ENCODE measurements at places on chromosomes 4 and X. TPM values are rescaled to one million over a fixed set of nuclear protein-coding genes. Genes with fewer than 3 reads are reported as not detected.

DNA sequence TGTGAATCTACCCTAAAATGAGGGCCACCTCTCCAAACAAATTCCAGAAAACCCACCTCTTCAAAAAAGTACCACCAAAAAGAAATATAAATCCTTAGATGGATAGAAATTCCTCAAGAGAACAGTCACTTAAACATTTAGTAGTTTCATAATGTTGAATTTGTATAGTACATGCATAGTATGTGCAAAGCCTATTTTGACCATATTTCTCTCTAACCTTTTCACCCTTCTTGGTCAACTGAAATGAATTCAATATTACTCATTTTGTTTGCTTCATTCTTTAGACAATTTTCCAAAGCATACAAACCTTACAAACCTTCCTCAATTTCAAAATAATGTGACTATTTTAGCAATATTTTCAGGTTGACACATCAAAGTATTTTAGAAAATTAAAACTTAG, 4.1 kb downstream of the RHOXF1 start:
- no peaks in the 10 kb centered on the region for H3K27me3 ChIP-seq
- no peak overlapping the region for H3K4me3 ChIP-seq
- no peak overlapping the region for H3K27ac ChIP-seq
- H3K4me1 ChIP-seq, result no peaks in the 10 kb centered on the region
- H3K36me3 ChIP-seq, result no peaks in the 10 kb centered on the region
- no peak for DNase-seq

- no peak overlapping the region for H3K27ac ChIP-seq
- no peak overlapping the region for H3K4me3 ChIP-seq
- DNase-seq, result no peak
- no peaks in the 10 kb centered on the region for H3K27me3 ChIP-seq
- no peaks in the 10 kb centered on the region for H3K4me1 ChIP-seq
Measured at GRCh38 chr4:58247792-58248191, 1137.6 kb upstream of the IGFBP7 start.

- H3K4me3 ChIP-seq, result no peak overlapping the region
- H3K27me3 ChIP-seq, result no peaks in the 10 kb centered on the region
- no peak overlapping the region for H3K27ac ChIP-seq
- H3K36me3 ChIP-seq, result no peaks in the 10 kb centered on the region
- no peak for DNase-seq
Measured at GRCh38 chr4:169869490-169869889, 111.7 kb upstream of the HPF1 start.

DNA sequence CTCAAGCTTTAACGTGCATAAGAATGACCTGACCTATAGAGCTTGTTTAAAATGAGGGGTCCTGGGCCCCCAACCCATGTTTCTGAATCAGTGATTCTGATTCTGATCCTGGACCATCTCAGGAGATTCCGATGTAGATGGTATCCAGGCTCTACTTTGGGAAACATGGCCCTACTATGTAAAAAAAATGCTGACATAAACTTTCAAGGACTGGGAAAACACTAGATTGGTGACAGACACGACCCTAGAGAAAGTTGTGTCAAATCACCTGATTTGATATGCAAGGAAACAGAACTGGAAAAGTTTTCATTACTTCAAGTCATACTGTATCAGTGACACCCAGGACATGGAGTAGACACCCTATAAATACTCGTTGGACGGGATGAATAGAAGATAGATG, 328.5 kb downstream of the HNRNPD start:
- no peaks in the 10 kb centered on the region for H3K27me3 ChIP-seq
- peaks cover 20% of the 10 kb centered on the region for H3K4me1 ChIP-seq
- no peak overlapping the region for H3K4me3 ChIP-seq
- H3K36me3 ChIP-seq, result no peaks in the 10 kb centered on the region

DNA sequence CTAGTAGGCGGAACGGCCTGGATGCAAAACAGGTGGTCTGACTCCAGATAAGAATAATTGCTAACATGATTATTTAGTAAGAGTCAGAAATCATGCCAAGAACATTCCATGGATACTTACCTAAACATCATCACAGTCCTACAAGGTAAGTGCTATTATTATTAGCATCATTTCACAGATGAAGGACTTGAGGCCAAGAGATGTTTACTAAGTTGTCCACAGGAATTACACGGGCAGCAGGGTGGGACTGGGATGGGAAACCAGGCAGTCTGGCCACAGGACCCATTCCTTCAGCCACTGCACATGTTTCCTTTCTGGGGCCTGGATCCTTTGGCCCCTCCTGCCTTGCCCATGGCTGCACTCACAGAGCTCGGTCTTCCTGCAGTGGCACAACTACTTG, 48.3 kb downstream of the ANAPC4 start:
- H3K27ac ChIP-seq, result peak overlapping the region; percentile 14
- no peaks in the 10 kb centered on the region for H3K27me3 ChIP-seq
- DNase-seq, result peak; percentile 30
- no peaks in the 10 kb centered on the region for H3K4me1 ChIP-seq
- no peak overlapping the region for H3K4me3 ChIP-seq

DNA sequence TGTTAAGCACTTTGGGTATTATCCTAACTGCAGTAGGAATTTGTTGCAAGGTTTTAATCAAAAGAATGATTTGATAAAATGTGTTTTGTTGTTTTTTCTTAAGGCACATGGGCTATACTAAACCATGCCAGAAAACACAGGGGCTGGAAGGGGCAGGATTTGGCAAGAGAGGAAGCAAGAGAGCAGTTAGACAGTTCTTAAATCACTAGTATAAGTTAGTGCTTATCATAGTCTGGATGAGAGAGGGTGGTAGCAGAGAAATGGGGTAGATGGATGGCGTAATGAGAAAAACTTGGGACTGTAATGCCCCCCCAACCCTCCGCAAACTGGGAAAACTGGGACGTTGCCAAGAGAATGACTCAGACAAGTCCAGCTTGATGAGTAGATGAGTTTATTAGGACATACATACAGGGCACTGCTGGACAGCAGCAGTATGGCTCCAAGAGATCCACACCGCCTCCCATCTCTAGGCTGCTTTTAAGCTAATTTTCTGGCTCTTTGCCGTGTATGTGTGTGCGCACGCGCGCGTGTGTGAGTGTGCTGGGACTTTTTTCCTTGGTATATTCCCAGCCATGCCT, 151.5 kb downstream of the PDLIM5 start:
- H3K4me1 ChIP-seq, result no peaks in the 10 kb centered on the region
- no peaks in the 10 kb centered on the region for H3K36me3 ChIP-seq
- no peak for DNase-seq
- no peak overlapping the region for H3K27ac ChIP-seq
- H3K4me3 ChIP-seq, result no peak overlapping the region

DNA sequence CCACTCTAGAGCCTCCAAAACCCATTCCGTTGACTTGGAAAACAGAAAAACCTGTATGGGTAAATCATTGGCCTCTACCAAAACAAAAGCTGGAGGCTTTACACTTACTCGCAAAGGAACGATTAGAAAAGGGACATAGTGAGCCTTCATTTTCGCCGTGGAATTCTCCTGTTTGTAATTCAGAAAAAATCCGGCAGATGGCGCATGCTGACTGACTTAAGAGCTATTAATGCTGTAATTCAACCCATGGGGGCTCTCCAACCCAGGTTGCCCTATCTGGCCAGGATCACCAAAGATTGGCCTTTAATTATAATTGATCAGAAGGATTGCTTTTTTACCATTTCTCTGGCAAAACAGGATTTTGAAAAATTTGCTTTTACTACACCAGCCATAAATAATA, 60.8 kb downstream of the ZNF732 start:
- no peak overlapping the region for H3K4me3 ChIP-seq
- peak; percentile 28 for DNase-seq
- no peak overlapping the region for H3K27ac ChIP-seq
- H3K4me1 ChIP-seq, result no peaks in the 10 kb centered on the region
- no peaks in the 10 kb centered on the region for H3K27me3 ChIP-seq

- no peak overlapping the region for H3K4me3 ChIP-seq
- peaks cover 3% of the 10 kb centered on the region for H3K27me3 ChIP-seq
- H3K36me3 ChIP-seq, result no peaks in the 10 kb centered on the region
- DNase-seq, result no peak
- H3K4me1 ChIP-seq, result no peaks in the 10 kb centered on the region
Measured at GRCh38 chr4:7498446-7499200, 63.9 kb upstream of the PSAPL1 start.

DNA sequence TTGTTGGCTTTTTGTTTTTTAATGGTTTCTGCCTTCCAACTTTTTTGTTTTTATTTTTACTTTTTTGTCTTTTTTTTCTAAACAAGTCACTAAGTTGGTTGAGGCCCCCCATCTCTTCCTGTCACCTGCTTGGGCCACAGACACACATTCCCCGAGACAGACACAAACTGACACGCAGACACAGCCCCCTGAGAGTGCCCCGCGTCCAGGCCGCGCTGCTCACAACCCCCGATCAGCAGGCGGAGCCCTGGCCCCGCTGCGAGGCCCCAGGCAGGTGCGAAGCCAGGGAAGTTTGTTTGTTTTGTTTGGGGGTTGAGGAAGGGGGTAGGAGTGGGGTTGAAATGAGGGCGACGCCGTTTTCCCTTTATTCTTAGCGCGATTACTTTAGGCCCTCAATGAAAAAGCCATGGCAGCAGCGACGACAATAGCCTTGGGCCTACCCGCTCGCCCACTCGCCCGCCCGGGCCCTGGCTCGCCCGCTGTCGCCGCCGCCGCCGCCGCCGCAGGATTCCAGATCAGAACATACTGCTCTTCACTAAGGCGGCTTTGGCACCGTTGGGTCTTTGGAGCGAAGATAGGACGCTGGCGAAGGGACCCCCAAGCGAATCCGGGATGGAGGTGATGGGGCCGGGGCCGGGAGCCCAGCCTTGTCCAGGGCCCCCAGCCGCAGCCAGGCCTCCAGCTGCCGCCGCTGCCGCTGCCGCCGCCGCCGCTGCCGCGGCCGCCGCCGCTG, 3.1 kb downstream of the PHOX2B start:
- no peak overlapping the region for H3K4me3 ChIP-seq
- no peak overlapping the region for H3K27ac ChIP-seq
- H3K4me1 ChIP-seq, result no peaks in the 10 kb centered on the region
- no peaks in the 10 kb centered on the region for H3K36me3 ChIP-seq

DNA sequence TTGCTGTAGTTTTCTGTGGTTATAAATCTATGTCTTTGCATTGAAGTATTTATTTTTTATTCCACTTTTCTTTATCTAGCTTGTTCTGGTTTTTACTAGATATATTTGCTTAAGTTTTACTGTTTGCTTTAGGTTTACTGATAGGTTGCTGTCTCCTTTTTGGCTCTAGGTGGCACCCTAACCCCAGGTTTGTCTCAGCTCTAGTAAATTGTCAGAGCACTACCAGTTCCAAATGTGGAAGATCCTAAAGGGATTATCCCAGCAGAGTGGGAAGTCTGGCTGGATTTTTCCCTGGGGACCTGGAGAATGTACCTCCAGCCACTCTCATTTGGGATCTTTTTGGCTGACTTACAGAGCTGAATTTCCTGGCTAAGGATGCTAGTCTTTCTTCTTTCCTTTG, 106.1 kb downstream of the PBDC1 start:
- H3K4me3 ChIP-seq, result no peak overlapping the region
- H3K36me3 ChIP-seq, result no peaks in the 10 kb centered on the region
- H3K4me1 ChIP-seq, result no peaks in the 10 kb centered on the region
- H3K27me3 ChIP-seq, result no peaks in the 10 kb centered on the region
- DNase-seq, result peak; percentile 39
- H3K27ac ChIP-seq, result no peak overlapping the region

- H3K36me3 ChIP-seq, result no peaks in the 10 kb centered on the region
- DNase-seq, result no peak
- H3K4me3 ChIP-seq, result peak overlapping the region; percentile 25
- H3K27me3 ChIP-seq, result no peaks in the 10 kb centered on the region
- peak overlapping the region; percentile 56 for H3K27ac ChIP-seq
Measured at GRCh38 chr4:70614184-70614555, 14.4 kb upstream of the ENAM start.

DNA sequence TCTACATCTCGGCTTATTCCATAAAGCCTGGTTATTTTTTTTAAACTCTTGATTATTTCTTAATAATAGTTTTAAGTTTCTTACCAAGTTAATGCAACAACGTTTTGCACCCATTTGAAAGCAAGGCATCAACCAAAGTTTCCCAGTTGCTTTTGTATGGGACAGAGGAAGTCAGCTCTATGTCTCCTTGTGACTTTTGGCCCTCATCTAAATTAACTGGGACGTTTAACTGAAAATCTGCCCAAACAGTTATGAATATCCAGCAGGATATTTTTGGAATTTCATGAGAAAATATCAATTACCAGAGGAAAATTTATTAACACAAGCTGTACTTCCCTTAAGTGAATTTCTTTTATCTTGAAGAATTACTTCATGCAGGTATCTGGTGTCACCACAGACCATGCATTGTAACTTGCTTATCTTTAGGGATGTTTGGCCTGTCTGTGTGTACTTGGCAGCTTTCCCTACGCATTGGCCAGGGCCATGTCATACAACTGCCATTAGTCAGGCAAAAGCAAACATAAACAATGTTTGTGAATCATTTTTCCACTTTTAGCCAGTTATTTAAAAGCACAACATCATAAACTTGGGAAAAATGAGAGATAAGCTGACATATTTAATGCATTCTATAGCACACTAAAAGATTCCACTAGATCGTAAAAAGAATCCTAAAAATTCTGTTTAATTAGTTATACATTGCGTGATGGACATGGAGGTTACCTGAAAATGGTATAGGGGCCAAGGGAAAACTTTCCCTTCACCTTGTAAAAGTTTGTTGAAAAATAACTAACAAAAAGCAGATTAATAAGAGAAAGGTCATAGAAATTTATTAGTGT, 101.4 kb upstream of the PDE5A start:
- peaks cover 34% of the 10 kb centered on the region for H3K4me1 ChIP-seq
- no peaks in the 10 kb centered on the region for H3K36me3 ChIP-seq
- H3K27ac ChIP-seq, result no peak overlapping the region

DNA sequence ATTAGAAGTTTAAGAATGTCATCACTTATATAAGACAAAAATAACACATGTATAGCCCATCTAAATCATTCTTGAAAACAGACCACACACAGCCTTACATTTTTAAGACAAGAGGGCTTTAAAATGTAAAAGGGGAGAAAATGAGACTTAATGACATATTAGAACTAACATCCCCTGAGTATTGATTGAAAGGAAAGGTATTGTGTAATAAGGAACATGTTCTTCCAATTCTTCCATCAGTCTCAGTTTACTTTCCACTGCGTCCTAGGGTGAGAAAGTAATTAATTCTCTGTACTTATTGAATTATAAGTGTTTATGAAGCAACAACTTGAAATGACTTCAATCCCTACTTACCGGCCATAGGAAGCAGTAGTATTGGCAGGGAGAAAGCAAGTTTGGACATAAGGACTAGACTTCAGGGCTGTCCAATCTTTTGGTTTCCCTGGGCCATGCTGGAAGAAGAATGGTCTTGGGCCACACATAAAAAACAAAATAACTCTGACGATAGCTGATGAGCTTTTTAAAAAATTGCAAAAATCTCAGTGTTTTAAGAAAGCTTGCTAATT, 202.7 kb upstream of the SPRY1 start:
- H3K27ac ChIP-seq, result no peak overlapping the region
- H3K4me3 ChIP-seq, result no peak overlapping the region
- no peaks in the 10 kb centered on the region for H3K4me1 ChIP-seq
- no peaks in the 10 kb centered on the region for H3K36me3 ChIP-seq
- DNase-seq, result no peak

The ATP1B4 gene
- not detected for polyA plus RNA-seq

GRCh38 chr4:172802032-172802431, 366.6 kb upstream of the GALNT7 start:
- no peaks in the 10 kb centered on the region for H3K4me1 ChIP-seq
- H3K4me3 ChIP-seq, result no peak overlapping the region
- H3K27me3 ChIP-seq, result no peaks in the 10 kb centered on the region
- no peaks in the 10 kb centered on the region for H3K36me3 ChIP-seq

- no peaks in the 10 kb centered on the region for H3K36me3 ChIP-seq
- no peak overlapping the region for H3K4me3 ChIP-seq
- H3K27ac ChIP-seq, result no peak overlapping the region
- H3K27me3 ChIP-seq, result no peaks in the 10 kb centered on the region
Measured at GRCh38 chr4:6705646-6706045, 4.0 kb downstream of the MRFAP1L1 start.

The DOK7 gene
- 4.3 TPM for polyA plus RNA-seq

The MAGEA12 gene
- polyA plus RNA-seq, result not detected

All from stomach (tissue), 19 donors.